ENCODE measurements at places on chromosomes 7 and 10.

DNA sequence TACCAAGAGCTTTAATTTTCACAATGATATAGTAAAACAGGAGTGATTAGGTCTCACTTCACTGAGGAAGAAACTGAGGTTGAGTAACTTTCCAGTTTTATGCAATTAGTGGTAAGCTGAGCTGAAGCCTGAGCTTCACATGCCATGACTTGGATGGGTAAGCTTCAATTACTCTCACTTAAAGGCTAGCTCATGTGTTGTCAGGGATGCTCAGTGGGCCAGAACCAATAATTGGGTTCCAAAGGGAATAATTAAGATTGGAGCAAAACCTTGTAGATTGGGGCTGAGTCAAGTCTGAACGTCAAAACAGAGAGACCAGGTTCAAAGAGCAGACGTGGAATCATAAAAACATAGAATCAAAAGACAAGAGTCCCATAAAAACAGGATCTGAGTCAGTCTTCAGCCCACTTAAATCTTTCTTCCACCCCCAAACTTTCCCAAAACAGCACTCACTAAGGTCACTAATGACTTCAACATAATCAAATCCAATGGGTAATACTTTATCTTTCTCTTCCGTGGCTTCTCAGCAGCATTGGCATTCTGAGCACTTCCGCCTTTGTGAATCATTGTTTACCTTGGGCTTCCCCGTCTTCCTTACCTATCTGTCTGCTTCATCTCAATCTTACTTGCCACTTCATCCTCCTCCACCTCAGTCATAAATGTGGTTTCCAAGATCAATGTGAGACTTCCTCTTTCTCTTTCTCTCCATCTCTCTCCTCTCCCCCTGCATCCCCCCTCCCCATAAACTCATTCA, 23.0 kb upstream of the EGFR start:
- DNase-seq: peak; percentile 85

DNA sequence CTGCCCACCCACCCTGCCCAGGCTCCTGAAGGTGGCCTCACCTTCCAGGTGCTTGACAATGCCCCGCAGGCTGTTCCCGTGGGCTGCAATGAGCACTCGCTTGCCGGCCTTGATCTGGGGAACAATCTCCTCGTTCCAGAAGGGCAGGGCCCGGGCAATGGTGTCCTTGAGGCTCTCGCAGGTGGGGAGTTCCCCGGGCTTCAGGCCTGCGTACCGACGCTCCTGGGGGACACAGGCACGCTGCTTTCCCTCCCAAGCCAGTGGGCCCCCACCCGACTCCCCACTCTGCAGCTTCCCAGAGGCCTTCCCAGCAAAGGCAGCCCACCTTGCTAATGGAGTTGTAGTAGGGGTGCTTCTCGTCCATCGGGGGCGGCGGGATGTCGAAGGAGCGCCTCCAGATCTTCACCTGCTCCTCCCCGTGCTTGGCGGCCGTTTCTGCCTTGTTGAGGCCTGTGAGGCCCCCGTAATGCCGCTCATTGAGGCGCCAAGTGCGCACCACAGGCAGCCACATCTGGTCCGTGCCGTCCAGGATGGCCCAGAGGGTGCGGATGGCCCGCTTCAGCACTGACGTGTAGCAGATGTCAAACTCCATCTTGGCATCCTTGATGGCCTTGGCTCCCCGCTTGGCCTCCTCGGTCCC, 456 bp downstream of the PGAM2 start:
- DNase-seq: no peak

DNA sequence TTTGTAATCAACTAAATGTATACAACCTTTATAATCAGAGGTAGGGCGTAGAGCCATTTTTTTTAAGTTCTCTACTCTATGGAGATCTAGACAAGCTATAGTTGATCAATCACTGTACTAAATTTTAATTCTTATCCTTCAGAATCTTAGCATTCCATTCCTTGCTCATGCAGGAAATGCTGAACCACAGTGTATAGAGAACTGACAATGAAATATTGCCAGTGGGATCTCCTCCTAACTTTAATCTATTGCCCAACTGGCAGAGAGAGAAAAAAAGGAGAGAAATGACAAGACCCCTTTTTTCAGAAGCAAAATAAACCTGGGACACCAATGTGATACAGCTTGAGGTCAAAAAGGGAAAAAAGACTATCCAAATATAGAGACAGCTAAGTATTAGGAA, 26.4 kb upstream of the PPP3CB start:
- no peak for DNase-seq

DNA sequence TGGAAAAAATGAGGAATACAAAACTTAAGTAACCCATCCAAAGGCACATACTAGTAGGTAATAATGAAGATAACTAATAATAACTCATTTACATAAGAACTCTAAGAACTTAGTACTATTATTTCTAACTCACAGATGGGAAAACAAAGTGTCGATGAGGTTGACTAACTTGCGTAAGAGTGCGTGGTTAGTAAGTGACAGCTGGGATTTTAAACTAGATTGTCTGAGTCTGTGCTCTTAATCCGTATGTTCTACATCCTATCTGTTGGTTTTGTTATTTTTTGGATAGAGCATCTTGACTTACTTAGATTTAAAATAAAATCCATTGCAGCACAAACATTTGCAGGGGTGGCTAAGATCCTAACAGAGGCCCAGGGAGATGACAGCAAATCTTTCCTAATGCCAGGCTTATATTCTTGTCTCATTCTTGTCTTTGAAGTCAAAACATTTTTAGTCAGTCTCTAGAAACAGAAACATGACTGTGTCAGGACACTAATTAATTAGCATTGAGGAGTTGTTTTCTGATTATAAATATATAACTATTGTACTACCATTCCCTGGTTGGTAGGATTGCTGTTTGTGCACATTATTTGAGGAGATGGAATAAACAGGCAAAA, 11.7 kb downstream of the RPA3 start:
- DNase-seq: no peak

- no peak for DNase-seq
Observed at GRCh38 chr7:105866102-105866801, 10.1 kb downstream of the ATXN7L1 start.

- peak; percentile 93 for DNase-seq
Observed at GRCh38 chr7:150368096-150368883, at the start of gene REPIN1. TSS of gene REPIN1 (plus strand) at chr7:150368822. CDS start at chr7:150369712, 890 bp downstream.

DNA sequence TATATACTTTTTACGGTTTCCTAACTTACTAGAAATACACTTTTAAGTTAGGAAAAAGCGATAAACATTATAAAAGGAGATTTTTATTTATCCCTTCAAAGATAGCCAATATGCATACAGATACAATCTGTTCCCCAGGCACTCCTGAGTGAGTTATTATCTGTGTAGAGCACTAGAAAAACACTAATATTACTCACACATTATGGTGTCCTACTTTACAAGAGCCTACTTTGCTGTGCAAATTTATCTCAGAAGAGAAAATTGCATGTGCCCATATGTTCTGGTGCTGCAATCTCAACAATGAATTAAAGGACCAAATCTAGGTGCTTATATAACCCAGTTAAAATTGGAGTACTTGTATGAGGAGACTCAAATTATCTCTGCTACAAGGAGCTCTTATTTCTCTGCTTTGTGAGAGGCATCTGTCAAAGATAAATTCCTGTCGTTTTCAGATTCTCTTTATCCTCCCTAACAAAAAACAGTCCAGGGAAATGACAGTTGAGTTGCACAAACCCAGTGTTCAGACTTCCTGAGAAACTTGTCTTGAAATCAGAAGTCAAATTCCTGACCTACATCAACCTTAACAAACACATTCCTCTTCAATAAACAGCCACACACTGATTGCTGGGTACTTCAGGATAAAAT, 28.9 kb downstream of the CPA1 start:
- no peak for DNase-seq

DNA sequence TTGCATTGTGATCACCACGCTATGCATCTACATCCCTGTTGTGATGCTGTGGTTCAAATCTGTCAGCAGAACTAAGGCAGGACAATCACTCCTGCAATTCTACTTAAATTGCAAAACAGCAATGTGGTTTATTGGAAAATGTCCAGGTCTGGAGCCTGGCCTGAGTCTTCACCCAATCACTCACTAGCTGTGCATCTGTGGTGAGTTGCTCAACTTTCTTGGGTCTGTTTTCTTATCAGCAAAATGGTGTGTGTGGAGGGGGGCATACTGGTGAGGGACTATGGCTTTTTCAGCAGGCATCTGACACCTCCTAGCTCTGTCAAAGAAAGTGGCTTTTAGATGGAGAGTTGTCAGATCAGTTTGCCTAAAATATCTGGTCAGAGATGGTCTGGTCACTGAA, 108.3 kb upstream of the FEZF1 start:
- DNase-seq: no peak

DNA sequence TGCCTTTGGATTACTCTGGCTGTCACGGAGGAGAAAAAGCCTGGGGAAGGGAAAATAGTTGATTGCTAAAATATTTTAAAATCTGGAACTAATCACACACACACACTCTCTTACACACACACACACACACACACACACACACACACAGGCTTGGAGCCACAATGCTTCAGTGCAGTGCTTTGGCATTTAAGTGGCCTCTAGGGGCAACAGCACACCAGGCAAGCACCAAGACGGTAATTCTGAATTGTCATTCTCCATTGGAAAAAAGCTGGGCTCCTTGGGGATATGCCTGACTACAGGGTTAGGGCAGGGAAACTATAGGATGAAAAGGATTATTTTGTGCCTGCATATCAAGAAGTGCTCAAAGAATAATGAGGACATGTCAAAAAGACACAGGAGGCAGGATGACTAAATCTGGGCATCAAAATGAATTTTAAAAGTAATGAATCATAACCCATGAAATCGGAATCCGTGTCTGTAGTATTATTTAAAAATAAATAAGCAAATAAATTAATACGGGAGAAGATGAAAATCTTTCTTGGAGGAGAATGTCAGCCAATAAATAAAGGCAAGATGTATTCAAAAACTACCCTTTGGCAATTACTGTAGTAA, 30.4 kb upstream of the DDC start:
- DNase-seq: peak; percentile 78

DNA sequence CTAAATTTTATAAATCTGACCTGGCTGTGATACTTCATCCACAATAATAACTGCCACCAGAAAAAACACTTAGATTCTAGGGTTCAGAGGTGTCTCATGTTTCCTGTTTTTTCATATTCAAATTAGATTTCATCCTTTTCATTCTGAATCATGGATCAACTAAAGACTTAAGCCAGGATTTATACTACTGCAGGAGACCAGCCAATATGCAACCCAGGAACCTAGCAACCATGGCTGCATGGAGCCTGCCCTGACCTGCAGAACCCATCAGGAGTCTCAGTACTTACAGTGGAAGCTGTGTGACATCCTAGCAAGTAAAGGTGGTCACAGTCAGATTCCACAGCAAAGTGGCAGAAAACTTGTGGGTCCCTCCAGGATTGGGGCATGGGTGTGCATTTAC, 40.5 kb upstream of the RNF148 start:
- no peak for DNase-seq

- no peak for DNase-seq
Observed at GRCh38 chr7:55478700-55479099, 93.6 kb downstream of the VOPP1 start.

DNA sequence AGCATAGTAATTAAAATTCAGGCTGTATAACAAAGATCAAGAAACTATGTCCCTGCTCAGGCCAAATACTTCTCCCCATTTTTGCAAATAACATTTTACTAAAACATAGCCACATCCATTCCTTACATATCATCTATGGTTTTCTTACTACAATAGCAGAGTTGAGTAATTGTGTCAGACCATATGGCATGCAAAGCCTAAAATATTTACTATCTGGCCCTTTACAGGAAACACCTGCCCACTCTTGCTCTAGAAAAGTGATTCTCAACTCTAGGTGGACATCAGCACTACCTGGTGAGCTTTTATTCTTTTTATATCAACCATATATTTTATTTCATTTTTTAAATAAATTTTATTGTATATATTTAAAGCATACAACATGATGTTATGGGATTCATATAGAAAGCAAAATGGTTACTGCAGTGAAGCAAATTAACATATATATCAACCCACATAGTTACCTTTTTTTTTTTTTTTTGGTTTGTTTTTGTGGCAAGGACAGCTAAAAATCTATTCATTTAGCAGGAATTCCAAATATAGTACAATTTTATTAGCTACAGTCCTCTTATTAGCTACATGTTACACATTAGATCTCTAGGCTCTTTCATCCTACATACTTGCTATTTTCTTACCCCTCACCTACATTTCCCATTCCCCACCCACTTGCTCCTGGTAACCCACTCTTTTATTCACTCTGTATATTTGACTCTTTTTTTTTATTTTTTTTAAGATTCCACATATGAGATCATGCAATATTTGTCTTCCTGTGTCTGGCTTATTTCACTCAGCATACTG, 19.6 kb downstream of the ABI1 start:
- DNase-seq: no peak

DNA sequence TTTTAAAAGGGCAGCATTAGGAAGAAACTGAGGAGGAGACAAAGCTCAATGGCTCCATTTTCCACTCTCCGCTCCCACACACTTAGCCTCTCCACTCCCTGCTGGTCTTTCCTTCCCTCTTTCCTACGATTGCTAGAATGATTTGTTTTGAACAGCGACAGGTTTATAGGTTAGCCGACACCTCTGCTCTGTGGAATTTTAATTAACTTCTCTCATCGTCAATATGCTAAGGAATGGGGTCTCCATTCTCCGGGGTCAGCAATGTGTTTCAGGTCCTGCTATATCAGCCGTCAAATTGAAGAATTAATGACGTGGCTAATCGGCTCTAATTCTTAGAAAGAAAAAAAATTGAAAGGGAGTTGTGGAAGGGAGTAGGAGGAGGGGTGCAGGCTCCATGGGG, 28.9 kb downstream of the FBXW4 start:
- DNase-seq: no peak

DNA sequence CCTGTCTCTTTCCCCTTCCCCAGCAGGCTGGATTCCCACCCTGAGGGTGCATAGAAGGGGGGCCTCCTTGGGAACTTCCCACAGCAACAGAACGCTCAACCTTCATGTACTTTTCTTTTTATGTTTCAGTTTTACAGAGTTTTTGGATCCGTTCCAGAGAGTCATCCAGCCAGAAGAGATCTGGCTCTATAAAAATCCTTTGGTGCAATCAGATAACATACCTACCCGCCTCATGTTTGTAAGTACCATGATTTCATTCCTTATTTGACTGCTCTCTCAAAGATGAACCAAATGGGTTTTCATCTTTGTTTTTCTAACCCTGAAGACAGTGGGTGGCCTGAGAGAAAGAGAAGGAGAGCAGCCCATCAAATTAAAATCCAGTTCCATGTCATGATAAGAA, 46.7 kb downstream of the PLPP4 start:
- no peak for DNase-seq

DNA sequence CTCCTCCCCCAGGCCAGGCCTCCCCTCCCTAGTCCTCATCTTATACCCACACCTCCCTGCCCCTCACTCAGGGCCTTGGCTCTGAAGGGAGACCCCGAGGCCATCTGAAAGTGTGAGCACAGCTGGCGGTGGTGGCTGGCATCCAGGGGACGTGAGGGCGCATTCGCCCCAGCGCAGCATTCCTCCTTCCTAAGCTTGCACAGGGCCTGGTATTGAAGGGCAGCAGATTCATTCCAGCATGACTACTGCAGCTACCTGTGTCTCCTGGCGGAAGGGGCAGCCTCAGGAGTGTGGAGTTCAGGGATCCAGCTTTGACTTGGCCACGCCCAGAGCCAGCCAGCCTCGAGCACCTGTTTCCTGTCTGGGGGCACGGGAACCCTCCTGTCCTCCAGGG, 72.6 kb downstream of the PARP12 start:
- no peak for DNase-seq

- no peak for DNase-seq
Observed at GRCh38 chr7:33815336-33815735, 90.0 kb upstream of the BMPER start.

- no peak for DNase-seq
Observed at GRCh38 chr7:50554431-50555322, 10.5 kb downstream of the DDC start.

GRCh38 chr10:82856957-82857613, 982.1 kb downstream of the NRG3 start:
- DNase-seq: no peak

All from A549 (cell line).